ENCODE measurements at places on chromosomes 2 and 18.

DNA sequence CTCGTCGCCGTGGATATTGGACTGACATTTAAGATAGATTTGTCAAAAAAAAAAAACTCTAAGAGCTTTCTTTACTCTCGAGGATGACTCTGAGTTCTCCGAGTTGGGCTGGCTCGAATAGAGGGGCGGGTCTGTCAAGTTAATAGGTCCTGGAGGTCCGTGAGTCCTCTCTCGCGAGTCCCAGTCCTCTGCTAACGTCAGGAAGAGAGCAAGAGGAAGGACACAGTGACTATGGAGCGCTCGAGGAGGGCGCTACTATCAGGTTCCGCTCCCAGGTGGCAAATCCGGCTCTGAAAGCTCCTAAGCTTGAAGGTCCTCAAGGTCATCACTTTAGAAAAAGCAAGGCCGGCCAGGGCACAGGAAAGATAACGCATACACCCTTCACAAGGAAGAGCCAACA, 404 bp upstream of the AKAIN1 start:
- no peak for DNase-seq

DNA sequence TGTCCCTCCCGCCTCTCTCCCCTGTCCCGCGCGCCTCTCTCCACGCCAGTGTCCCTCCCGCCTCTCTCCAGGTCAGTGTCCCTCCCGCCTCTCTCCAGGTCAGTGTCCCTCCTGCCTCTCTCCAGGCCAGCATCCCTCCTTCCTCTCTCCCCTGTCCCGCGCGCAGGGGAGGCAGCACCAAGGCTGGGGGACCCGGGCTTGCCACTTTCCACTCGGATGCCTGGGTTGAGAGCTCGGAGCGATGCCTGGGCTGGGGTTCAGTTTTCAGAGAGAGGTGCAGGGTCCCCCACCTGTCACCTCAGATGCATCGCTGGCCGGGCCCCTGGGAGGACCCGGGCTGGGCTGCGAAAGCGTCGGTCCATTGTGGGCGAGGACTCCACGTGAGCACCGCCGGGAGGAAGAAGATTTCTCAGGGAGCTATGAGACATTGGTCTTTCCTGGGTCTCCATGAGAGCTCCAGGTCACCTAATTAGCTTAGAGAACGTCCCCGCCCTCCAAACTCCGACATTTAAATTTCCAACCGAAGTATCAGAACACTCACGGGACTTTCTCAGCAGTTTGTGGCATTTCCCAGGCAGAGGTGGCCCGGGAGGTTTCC, 2.1 kb downstream of the FBLN7 start:
- no peak for DNase-seq

DNA sequence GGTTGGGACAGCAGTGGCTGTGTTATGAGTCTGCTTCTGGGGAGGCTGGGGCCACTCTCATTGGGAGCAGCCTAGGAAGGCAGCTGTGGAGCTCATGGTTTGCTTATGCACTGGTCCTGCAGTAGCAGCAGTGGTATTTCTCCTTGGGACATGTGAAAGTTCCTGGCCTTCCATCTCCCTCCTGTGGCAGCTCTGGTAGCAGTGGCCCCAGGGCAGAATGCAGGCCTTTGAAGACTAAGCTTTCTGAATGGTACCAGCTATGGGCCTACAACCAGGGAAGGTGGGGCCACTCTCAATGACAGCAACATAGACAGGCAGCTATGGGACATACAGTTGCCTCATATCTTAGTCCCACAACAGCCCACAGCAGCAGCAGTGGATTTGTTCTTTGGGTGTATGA, 117.3 kb upstream of the VWC2L start:
- no peak for DNase-seq

GRCh38 chr2:221671515-221671914, 99.4 kb upstream of the EPHA4 start:
- DNase-seq: no peak

- DNase-seq: no peak
Observed at GRCh38 chr2:23761638-23762037, 165.3 kb downstream of the ATAD2B start.
